ENCODE measurements at places on chromosomes 3 and 15.
A peak's percentile ranks its signal among the peaks of the same experiment; 100 is the strongest.

DNA sequence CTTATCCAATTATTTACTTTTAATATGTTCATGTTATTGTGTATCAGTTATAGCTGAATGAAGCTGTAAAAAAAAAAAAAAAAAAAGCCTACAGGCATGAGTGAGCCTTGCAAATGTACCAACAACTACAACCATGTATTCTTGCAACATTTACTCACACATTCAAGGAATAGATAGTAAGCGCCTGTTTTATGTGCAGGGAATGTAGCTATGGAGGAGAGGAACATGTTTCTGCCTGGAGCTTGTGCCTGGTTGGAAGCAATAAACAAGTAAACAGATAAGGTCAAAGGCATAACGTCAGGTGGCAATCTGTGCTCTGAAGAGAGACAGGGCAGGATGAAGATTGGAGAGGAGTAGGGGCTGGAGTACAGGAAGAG, 111.2 kb downstream of the DNAJB8 start:
- DNase-seq: no peak

DNA sequence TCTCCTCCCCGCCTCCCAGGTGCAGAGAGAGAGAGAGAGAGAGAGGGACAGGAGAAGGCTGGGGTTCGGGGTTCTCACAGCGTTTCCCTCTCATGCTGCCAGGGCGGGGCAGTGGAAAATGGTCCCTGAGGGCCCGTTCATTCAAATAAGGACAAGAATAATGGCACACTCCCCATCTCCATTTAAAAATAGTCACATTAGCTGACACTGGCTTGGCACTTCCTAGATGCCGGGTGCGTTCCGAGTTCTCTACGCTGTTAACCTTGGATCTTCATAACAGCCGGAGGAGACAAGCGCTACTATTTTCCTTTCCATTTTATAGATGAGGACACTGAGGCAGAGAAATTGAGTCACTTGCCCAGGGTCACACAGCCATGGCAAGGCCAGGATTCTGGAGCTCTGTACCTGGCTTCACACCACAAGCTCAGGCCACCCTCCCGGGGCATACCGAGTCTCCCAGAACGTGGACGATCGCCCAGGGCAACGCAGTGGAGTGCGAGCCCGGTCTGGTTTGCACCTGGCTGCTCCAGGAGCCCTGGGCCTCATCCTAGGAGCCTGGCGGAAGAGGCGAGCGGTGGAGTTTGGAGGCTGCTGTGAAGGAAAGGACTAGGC, 608 bp upstream of the SLC6A6 start:
- no peak for DNase-seq

DNA sequence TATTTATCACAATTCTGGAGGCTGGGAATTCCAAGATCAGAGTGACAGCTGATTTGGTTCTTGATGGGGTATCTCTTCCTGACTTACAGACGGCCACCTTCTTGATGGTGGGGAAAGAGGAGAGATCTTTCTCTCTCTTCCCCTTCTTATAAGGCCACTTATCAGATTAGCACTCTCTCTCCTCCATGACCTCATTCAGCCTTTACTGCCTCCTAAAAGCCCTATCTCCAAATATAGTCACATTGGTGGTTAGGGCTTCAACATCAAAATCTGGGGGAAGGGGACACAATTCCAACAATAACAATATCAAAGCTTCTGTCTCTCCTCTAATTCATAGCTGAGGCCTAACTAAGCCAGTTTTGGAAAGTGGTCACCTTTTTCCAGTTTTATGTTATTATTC, 91.7 kb upstream of the MBNL1 start:
- no peak for DNase-seq

DNA sequence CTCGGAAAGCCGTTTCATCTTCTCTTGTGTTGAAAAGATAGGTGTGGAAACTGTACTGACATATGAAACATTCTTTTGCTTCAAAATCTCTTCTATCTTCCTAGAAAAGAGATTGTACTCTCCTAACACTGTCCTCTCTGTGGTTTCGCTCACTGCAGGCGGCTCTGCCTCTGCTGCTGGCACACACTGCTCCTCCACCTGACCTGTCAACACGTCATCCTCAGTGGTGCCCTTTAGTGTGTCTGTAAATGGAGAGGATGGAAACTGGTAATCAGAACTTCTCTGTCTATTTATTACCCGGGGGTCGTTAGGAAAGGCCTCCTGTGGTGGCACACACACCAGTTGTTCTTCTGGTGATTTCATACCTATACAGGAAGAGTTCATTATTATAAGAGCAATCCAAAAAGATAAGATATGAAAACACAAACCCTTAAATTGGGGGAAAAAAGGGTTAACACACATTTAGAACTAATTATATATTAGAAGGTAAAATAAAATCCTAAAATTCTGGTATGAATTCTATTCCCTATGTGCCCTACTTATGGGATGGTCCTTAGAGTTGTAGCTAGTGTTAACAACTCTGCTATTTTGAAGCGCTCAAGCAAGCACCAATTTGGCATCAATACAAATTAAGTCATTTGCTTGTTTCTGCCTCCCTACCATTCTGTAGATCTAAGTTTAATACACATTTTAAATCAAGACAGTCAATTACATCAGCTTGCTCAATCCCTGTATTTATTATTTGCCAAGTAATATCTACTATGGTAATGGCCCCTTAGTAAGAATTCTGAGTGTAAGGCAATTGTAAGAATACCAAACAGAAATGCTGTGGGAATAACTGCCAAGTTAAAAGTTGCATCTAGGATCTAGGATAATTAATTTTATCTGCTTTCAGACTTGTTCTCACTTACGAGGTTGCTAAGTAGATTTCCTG, 49.2 kb downstream of the TASOR start:
- DNase-seq: no peak

GRCh38 chr3:155554777-155555451, 190.0 kb downstream of the PLCH1 start:
- no peak for DNase-seq

- no peak for DNase-seq
These were observed 4.2 kb downstream of the SKIL start for GRCh38 chr3:170361711-170362110.

DNA sequence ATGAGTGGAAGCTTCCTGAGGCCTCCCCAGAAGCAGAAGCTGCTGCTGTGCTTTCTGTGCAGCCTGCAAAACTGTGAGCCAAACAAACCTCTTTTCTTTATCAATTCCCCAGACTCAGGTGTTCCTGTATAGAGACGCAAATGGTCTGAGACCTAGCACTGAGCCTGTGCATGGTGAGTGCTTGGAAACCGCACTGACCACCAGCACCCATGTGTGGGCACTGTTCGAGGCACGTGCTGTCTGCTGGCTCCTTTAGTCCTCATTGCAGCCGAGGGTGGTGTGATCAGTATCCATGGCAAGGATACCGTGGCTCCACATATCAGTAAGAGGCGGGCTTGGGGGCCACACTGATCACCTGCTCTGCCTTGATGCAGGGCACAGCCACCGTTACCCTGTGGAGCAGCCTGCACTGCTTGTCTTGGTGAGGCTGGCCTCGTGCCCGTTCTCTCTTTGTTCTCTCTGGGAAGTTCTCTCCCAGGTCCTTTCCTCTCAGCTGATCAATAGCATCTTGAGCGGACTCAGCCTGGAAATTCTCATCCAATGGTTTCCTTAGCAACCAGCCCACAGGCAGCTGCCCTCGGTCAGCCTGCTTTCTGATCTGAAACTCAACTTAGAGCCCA, 101.0 kb downstream of the PLXNA1 start:
- DNase-seq: no peak

GRCh38 chr3:53834429-53835095, 11.7 kb downstream of the CHDH start:
- no peak for DNase-seq

GRCh38 chr3:191997093-191997492, 536.1 kb downstream of the PYDC2 start:
- DNase-seq: no peak

- no peak for DNase-seq
These were observed 57.1 kb upstream of the RPL32 start for GRCh38 chr3:12898290-12898964.

GRCh38 chr15:100703671-100704070, 101.3 kb downstream of the ASB7 start:
- DNase-seq: no peak

DNA sequence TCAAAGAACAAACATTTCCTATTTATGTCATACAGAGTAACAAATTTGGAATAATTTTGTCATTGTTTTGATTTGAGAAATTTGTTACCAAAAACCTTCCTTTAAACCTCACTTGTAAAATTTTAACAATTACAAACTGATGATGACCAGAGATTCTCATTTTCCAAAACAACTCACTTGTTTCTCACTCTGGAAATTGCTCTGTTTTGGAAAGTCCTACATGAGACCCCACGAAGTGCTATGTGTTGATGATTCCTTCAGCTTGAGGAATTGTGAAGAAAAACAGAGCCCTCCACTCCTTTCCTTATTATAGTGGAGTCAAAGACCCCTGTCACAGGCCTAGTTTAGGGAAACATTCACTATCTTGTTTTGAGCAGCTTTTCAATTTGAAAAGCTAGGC, 157.6 kb upstream of the RASGRP1 start:
- DNase-seq: no peak

DNA sequence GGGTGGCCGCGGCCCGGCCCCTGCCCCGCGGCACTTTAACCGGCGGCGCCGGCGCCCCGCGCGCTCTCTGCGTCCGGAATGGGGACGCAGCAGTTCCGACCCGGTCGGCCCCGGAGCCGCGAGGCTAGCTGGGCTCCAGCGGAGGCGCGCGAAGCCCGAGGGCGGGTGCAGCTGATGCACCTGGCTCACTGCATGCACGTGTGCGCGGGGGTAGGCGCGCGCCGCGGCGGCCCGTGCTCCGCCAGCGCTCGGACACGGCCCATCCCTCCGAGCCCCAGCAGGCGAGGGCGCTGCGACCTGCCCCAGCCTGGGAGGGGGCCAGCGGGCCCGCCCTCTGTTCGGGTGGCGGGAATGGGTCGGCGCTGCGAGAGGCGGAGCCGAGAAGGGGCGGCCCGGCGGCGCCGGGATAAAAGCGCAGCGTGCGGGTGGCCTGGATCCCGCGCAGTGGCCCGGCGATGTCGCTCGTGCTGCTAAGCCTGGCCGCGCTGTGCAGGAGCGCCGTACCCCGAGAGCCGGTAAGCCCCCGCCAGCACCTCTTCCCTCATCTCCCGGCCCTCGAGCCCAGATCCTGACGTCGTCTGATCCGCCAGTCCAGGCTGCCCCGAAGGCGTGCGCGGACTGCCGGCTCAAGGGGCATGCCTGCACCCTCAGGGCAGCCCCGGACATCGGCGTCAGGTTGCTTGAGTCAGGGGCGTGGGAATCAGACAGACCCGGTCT, at the start of the genes CHDH and IL17RB:
TSS of gene CHDH (minus strand) at position 286 of the 717 bp plus-strand sequence. CDS start 22,411 bp downstream, outside the sequence.
TSS of gene IL17RB (plus strand) at position 435 of the 717 bp plus-strand sequence. CDS start at position 456, 21 bp downstream.
- peak; percentile 53 for DNase-seq

Measured in GM19239 (cell line).